ENCODE measurements at places on chromosomes 1 and 21. TPM values are rescaled to one million over a fixed set of nuclear protein-coding genes. Genes with fewer than 3 reads are reported as not detected.

Gene FAM151A
- 1.4 TPM for total RNA-seq

Gene FMO1
- total RNA-seq: not detected

Gene ARHGEF2
- 107 TPM for total RNA-seq

Gene THEM5
- not detected for total RNA-seq

Gene MUTYH
- 78.2 TPM for total RNA-seq

Gene CD101
- 2.3 TPM for total RNA-seq

Gene TMEM269
- total RNA-seq: not detected

Gene CYP2J2
- total RNA-seq: 21.7 TPM

Gene KIF21B
- 30.0 TPM for total RNA-seq

Gene PDZK1IP1
- total RNA-seq: 95.8 TPM

Gene NCAM2
- total RNA-seq: not detected

Gene CDC42
- total RNA-seq: 167 TPM

Gene ISG15
- total RNA-seq: 70.6 TPM

Gene RPTN
- total RNA-seq: not detected

Gene PRAMEF25
- total RNA-seq: not detected

Gene KCNE2
- not detected for total RNA-seq

Gene STPG1
- 21.1 TPM for total RNA-seq

Gene PCBP3
- 7.8 TPM for total RNA-seq

Gene TNFRSF4
- 0.55 TPM for total RNA-seq

Gene SRGAP2B
- 10.6 TPM for total RNA-seq

Gene PNRC2
- 125 TPM for total RNA-seq

Gene AUNIP
- 0.41 TPM for total RNA-seq

Gene AADACL4
- not detected for total RNA-seq

Gene SLC44A5
- 5.2 TPM for total RNA-seq

Gene EXOC8
- total RNA-seq: 12.8 TPM

Gene PAFAH2
- 38.2 TPM for total RNA-seq

Gene LIPI
- total RNA-seq: not detected

Gene YIPF1
- total RNA-seq: 10.8 TPM

Gene ADORA3
- total RNA-seq: not detected

Gene ACTN2
- total RNA-seq: not detected

Gene DNAI4
- total RNA-seq: 6.2 TPM

Gene EXTL1
- total RNA-seq: not detected

Gene UBL4B
- total RNA-seq: not detected

Gene ADGRL4
- total RNA-seq: 7.6 TPM

Gene C1orf141
- total RNA-seq: not detected

Gene KCNK2
- total RNA-seq: 0.32 TPM

Gene G0S2
- 1.8 TPM for total RNA-seq

Gene TCP10L
- 0.14 TPM for total RNA-seq

Gene SPRR4
- not detected for total RNA-seq

Gene SMCP
- total RNA-seq: not detected

Gene DLGAP3
- total RNA-seq: 0.14 TPM

Gene RAB42
- 14.2 TPM for total RNA-seq

Gene TMPRSS15
- not detected for total RNA-seq

Gene FTCD
- total RNA-seq: not detected

Gene LENEP
- total RNA-seq: not detected

Gene ACP6
- 25.7 TPM for total RNA-seq

Gene GNG4
- 4.4 TPM for total RNA-seq

Gene S100A14
- total RNA-seq: 134 TPM

Gene GJA9
- total RNA-seq: 0.41 TPM

Gene LSS
- total RNA-seq: 53.2 TPM

Gene PLPPR4
- total RNA-seq: 0.41 TPM

Gene DAP3
- total RNA-seq: 98.3 TPM

Gene APOBEC4
- total RNA-seq: not detected

Gene BARHL2
- total RNA-seq: not detected

Gene EVI5
- 57.6 TPM for total RNA-seq

Gene RGSL1
- not detected for total RNA-seq

Gene TMEM54
- total RNA-seq: 330 TPM

Gene TTC24
- total RNA-seq: not detected

Gene FABP3
- 5.9 TPM for total RNA-seq
